ENCODE measurements at places on chromosomes 3 and 15.

- DNase-seq: no peak
These were observed 245.2 kb downstream of the CD47 start for GRCh38 chr3:107845380-107846278.

GRCh38 chr3:186290796-186291195 is 71.2 kb downstream of the DGKG start:
- DNase-seq: no peak

- DNase-seq: no peak
These were observed 1.3 kb upstream of the IL16 start for GRCh38 chr15:81195339-81195864.

- DNase-seq: no peak
These were observed 31.3 kb downstream of the SNRK start for GRCh38 chr3:43317461-43318316.

DNA sequence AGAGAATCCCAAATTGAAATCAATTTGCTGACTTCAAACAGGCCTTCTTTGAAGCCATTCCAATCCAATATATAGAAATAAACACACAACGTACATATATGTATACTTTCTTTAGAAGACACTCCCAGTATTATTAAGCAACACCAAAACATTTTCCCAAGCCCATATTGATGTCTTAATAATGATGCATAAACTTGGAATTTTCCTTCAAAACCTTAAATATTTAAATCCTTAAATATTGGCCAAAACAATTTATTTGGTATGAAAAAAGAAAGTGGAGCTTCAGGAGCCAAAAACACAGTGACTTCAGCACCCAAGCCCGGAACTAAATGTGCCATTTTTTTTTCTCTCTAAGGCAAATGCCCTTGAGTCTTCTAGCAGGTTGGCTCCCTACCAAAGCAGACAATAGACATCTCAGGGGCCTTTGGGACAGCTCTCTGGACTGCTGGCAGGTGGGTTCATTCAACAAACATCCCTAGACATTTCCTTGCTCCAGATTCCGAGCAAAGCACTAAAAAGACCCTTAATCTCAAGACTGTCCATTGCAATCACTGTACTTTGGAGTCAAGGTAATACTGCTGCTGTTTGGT is 384.7 kb downstream of the NTRK3 start:
- DNase-seq: no peak

DNA sequence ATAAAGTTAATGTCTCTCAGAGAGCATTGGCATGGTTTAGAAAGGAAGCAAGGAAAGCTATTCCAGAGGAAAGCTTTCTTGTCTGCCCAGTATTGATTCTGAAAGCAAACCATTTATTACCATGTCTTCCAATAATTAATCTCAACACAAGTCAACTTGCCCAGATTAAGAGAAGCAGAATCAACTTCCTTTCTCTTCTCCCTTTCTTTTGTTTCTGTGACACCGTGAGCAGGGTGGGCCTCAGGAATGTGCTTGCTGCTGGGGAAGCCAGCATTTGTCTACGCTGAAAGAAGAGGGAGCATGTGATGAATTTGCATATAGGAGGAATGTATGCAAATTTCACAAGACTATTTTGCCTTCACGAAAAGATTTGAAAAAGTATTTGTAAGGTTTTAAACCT is 368.6 kb upstream of the ROPN1 start:
- DNase-seq: no peak

- DNase-seq: no peak
These were observed 178.7 kb downstream of the SSR3 start for GRCh38 chr3:156376199-156376598.

DNA sequence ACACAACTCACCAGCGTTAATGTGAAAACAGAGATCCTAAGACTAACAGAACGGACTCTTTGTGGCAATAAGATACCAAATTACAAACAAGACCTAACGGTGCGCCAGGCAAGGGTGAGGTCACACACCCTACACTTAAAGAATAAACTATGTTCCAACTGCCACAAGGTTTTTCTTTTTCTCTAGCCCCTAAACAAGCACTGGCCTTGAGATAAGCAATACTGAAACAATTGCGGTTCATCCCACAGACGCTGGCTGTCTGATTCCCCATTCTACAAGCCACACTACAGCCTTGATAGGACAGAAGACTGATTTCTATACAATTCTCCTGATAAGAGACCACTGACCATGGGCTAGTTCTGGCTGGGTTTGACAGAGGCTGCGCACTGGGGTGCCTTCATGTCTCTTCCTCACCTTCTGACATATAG is 20.5 kb upstream of the LIMD1 start:
- DNase-seq: no peak

DNA sequence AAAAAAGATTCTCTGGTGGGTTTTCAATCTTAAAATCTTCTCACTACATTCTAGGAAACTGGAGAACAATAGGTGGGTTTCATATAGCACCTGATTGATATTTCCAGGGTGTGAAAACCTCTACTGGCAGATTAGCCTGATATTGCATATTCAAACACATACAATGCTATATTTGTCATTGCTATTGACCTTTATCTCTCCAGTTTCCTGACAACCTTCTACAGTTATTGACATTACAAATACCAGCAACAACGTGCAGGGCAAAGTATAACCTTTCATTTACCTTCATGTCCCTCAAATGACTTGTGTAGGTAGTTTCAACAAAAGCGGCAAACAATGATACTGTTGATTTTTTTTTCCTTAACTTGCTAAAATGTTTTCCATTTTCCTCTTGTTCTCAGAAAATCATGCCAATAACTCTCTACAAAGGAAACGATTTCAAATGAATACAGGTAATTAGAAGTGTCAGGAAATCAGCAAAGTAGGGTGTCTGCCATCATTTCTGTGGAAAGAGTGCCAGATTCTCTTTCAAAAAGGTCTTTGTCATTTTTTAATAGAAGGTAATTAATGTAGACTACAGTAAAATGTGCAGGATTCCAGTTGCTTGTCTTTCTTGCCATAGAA is 72.6 kb upstream of the CDIN1 start:
- DNase-seq: no peak

DNA sequence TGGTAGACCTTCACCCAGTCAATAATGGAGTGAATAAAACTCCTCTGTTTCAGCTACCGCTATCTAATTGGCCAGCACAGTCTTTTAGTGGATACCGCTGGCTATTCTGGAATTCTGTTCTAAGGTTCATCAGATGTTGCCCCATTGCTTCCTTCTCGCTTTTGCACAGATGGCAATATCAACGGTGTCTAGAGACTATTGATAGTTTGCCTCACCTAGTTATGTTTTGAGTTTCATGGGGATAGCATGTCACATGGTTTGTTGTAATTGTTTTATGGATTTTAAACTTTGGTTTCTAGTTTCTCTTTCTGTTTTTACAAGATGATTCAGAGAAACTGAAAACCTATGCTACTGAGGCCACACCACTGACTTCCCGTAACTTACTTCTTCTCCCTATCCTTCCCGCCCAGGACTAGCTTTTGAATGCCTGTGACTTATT is 2.0 kb downstream of the XRN1 start:
- no peak for DNase-seq

DNA sequence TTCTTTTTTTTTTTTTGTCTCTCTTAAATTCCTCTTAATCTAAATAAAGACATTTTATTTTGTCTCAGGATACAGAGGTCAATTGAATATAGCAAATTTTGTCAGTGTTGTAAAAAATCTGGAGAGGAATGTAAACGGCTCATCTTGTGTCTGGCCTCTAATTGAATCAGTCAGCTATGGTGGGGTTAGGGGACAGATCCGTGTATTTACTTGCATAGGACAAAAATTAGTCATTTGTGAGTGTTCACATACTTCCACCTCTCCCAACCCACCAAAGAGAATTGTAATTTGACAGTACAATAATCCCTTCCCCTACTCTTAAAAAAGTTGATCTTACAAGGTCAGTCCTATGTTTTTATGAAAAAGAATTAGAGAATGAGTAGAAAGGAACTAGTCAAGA is 18.3 kb downstream of the PPARG start:
- DNase-seq: no peak

- DNase-seq: no peak
These were observed 487.4 kb downstream of the FGF12 start for GRCh38 chr3:192239956-192240355.

DNA sequence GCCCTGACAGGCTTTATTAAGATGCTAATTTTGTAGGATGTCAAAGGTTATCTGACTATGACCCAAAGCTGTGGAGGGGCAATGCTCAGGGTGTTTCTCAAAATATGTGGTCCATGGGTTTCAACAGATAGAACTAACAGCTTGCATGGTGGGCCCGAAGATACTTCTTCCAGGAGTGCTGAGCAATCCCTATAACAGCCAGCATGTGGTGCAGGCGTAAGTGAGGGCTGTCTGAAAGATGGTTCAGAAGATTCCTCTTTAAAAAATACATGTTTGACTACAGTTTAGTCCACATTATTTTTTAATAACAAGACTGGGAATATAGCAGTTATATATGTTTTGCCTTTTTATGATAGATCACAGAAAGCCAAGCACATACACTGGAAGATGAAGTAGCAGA is 7.6 kb downstream of the SCG3 start:
- no peak for DNase-seq

DNA sequence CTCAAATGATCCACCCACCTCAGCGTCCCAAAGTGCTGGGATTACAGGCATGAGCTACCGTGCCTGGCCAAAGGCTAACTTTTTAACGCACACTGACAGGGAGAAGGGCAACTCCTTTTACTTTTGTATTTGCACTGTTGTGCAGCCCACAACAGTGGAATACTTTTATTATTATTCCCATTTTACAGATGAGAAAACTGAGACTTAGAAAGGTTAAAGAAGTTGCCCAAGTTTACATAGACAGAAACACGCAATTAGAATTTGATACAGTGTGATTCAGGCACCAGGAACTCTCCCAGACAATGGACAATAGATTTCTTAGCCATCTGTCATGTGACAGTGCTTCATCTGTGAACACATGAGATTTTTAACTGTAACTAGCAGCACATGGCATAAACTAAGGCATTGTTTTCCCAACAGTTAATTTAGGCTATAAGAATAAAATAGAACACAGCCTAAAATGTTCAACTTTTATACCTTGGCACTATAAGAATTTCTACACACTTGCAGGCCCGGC is 18.8 kb downstream of the STAG1 start:
- no peak for DNase-seq

All from CD4-positive, alpha-beta T cell treated with Interleukin-15 for 1 hour (primary cell).